ENCODE measurements at places on chromosomes 2 and 18.
A peak's percentile ranks its signal among the peaks of the same experiment; 100 is the strongest.

DNA sequence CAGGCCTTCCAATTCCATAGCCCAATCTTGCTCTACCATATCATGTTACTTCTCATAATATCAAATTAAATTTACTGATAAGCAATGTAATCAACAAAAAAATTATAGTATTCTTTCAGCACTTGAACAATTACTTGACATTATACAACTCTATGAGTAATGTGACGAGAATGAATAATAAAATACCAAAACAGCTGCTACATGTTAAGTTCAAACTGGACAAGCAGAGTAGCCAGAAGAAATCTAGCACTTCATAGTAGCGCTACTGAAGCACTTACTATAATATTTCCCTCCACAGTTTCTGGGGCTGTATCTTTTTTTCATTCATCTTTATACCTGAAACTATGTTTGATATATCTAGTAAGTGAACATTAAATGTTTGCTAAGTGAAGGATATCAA is 14.9 kb downstream of the PPP3R1 start:
- DNase-seq = peak; percentile 39

DNA sequence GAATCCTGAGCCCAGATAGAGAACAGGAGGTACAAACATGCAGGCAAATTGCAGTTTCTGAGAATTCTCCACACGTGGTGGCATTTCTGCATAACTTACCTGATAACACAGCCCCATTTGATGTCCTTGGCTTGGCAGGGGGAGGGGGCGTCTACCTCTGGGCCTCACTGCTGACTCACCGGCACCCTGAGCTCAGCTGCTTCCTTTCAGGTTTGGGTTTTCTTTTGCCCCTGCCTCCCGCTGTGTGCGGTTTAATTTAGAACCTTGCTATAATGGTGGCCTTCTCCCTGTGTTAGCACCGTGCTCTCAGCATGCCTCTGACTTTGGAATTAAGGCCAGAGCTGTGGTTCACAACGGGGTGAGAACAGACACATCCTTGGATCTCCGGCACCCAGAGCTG is 4.4 kb downstream of the CTIF start:
- peak; percentile 31 for DNase-seq

DNA sequence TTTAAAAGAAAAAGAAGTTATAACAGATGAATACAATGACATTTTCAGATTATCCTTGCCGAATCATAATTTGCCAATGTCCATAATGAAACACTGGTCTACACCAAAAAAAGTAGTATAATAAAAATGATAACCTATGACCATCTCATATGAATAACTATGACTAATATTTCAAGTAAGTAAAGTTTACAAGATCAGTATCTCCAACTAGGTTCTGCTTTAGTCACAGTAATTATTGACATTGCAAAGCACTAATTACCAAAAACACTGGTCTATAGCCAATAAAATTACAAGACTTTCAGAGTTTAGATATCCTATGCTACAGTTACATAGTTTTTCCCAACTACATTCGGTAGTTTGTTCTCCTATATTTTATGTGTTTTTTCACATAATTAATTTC is 136.7 kb downstream of the MEMO1 start:
- no peak for DNase-seq

GRCh38 chr2:224569654-224570053 is 15.5 kb downstream of the CUL3 start:
- no peak for DNase-seq

DNA sequence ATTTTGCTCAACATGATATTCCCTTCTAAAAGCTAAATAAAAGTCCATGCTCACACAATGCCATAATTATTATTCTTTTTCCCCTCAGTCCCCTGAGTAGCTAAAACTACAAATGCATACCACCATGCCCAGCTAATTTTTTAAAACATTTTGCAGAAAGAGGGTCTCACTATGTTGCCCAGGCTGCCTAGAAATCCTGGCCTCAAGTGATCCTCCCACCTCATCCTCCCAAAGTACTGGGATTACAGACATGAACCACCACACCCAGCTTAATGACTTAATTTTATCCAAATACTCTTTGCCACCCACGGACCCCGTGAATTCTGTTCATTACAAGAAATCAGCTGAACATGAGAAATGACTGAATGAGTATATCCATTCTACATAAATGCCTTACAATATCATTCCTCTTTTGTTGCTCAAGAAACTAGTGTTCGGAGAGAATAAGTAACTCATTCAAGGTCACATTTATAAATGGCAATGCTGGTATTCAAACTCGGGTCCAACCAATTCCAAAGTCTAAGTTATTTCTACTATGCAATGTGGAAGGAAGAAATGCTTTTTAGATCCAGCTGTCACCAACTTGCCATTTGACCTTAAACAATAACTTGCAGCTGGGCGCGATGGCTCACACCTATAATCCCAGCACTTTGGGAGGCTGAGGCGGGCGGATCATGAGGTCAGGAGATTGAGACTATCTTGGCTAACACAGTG is 59.8 kb downstream of the NOL10 start:
- DNase-seq = no peak

DNA sequence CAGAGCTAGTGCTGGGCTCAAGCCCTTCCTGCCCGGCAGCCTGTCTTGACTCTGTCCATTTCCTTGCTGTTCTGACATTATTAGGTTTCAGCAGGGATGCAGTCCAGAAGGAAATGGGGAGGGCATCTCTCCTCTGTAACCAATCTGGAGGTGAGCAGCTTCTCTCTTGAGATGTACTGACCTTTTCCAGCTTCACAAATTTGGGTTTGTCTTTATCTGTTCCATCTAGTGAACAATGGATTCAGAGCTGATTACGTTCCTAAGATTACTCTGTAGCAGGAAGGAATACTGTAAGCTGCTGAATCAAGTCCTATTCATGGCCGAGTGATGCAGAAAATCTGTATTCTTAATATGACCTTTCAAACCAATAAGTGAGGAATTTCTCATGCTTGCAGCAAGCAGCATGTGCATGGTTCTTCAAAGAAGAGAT is 11.0 kb downstream of the PLA2R1 start:
- no peak for DNase-seq

- peak; percentile 41 for DNase-seq
Measured at GRCh38 chr2:12389344-12390045, 327.2 kb upstream of the TRIB2 start.

- DNase-seq = no peak
Measured at GRCh38 chr2:240507060-240507777, 50.6 kb downstream of the ANKMY1 start.

DNA sequence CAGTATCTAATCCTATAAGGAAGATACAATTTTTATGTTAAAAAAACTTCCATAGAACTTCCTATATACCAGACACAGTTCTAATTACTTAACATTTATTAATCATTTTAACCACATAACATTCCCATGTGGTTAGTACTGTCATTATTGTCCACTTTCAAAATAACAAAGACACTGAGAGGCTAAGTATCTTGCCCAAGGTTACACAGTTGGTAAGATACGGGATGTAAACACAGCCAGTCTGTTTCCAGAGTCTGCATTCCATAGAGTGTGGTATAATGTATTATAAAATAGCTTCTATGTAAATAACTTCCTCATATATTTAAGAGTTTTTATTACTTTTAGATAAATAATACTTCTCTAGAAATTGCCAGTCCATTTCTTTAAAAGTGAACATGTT is 383.3 kb upstream of the ETAA1 start:
- DNase-seq = no peak

DNA sequence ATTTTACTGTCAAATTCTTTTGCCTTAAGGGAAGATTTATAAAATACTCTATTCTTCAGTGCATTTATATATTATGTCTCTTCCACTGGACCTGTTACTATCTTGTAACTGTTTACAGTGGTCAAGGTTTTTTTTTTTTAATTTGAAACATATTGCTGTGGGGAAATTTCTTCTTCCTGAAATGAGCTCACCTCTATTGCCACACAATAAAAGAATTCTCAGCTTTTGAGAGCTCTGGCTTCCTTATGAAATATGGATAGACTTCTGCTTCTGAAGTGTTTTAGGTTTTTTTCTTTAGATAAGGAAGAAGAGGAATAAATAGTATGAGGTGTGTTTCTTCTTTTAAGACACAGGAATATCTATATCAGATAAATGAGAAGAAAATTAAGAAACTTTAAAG is 7.7 kb downstream of the VRK2 start:
- peak; percentile 44 for DNase-seq

GRCh38 chr2:9310798-9311197 is 104.2 kb downstream of the ASAP2 start:
- DNase-seq = peak; percentile 41

DNA sequence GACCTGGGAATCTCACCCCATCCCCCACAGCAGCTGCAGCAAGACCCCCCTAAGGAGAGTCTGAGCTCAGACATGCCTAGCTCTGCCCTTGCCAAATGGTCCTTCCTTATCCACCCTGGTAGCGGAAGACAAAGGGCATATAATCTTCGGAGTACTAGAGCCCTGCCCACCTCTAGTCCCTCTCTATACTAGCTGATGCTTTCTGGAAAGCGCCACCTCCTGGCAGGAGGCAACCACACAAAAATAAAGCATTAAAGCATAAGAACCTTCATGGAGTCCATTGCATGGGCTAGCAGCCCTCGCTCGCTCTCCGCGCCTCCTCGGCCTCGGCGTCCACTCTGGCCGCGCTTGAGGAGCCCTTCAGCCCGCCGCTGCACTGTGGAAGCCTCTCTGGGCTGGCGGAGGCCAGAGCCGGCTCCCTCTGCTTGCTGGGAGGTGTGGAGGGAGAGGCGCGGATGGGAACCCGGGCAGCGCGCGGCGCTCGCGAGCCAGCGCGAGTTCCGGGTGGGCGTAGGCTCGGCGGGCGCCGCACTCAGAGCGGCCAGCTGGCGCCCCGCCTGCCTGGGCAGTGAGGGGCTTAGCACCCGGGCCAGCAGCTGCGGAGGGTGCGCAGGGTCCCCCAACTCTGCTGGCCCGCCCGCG is 941.2 kb downstream of the SUCLG1 start:
- no peak for DNase-seq

DNA sequence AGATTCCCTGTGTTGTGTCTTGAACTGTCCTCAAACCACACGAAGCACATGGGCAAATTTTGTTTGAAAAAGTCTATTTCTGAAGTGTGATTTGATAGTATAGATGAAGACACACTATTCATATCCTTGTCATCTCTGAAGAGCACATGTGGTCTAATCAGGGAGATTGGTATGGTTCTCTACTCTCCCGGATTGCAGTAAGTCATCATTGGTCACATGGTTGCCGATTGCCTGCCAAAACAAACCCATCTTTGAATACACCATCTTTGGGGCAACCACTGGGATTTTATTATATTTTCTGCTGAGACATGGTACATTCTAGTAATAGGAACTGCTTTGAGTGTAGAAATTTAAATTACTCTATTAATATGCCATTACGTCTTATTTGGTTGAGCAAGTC is 186.9 kb downstream of the MYO1B start:
- peak; percentile 7 for DNase-seq

DNA sequence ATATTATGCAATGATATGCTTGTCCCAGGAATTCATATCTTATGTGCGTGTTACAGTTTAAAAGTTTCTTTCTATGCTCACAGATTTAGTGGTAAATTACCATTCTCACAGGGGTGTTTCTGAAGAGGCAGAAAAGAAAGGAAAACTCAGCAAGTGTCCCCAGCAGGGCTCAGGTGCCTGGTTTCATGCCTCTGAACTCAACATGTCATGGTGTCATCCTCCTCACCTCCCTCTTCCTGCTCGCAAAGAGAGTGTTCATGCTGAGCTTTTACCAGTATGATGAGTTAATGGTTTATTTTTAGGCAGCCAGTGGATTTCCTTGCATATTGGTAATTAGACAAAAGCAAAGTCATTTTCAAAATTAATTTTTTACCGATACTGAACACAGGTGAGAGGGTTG is 492.9 kb upstream of the ZEB2 start:
- DNase-seq = no peak

- peak; percentile 67 for DNase-seq
Measured at GRCh38 chr2:235230821-235231601, 262.8 kb upstream of the AGAP1 start.

- peak; percentile 72 for DNase-seq
Measured at GRCh38 chr2:38093527-38094165, 17.7 kb upstream of the CYP1B1 start.

DNA sequence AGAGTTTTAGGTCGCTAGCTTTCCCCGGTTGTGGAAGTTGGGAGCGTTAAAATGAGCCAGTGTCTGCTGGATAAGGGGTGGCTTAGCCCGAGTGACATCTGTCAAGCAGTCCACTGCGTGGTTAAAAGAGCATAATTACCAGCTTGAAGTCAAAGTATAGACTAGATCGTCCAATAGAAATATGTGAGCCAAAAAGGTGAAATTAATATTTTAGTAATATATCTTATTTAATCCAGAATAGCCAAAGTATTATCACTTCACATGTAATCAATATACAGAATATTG is 654 bp downstream of the COMMD1 start:
- DNase-seq = no peak

GRCh38 chr2:201699416-201699815 is 972 bp upstream of the MPP4 start:
- DNase-seq = no peak

DNA sequence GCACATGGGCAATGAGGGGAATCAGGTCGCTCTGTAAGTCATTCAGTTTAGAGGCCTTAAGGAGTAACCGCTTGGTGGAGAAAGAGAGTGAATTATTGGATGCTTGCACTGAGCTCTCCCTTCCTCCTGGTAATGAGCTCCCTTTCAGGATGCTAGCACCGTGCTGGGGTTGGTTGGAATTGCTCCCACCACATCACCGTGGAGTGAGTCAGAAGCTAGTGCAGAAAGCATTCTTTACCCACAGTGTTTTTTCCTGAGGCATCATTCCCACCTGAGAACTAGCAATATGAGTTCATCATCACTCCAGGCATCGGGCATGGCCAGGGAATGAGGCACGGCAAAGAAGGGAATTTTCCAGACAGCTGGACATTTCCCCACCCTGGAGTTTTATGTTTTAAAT is 57.6 kb downstream of the ITGB6 start:
- no peak for DNase-seq

DNA sequence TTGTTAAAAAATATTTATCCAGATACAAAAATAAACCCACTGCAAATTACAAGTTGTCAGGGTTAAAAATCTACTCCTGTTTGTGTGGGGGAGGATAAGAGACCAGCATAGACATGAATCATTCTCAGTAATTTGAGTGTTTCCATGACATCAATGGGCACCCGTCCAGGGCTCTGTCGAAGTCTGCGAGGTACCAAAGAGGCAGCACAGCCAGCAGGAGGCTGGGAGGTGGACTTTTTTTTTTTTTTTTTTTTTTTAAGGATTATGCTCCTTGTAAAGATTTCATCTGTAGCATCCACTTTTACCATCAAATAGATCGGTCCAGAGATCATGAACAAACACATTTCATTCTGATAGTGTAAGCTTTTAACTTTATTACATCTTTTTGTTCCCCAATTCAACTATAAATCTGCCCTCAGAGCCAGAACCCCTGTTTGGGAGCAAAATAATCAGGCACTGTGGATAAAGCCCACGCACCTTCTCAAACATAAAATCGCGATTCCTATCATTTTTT is 182.0 kb downstream of the TCF4 start:
- DNase-seq = peak; percentile 97
